ENCODE measurements at places on chromosomes 4 and X.

DNA sequence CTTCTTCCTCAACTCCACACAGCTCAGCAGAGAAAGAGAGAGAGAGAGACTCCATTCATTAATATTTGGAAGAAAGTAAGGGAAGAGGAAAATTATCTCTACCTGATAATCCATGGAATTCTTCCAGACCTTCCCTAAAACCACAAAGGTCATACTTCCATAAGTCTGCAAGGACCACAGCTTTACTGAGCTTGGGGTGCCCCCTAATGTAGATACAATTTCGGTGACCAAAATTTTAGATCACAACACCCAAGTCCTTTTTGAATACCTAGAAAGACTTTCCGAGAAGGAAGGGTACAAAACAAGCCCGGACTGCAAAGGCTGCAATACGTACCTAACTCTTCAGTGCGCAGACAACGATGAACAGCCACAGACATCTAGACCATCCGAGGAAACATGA, 523.9 kb downstream of the GLUD2 start:
- no peak for DNase-seq

- no peak for DNase-seq
Observed at GRCh38 chrX:94576367-94577004, 902.5 kb downstream of the FAM133A start.

DNA sequence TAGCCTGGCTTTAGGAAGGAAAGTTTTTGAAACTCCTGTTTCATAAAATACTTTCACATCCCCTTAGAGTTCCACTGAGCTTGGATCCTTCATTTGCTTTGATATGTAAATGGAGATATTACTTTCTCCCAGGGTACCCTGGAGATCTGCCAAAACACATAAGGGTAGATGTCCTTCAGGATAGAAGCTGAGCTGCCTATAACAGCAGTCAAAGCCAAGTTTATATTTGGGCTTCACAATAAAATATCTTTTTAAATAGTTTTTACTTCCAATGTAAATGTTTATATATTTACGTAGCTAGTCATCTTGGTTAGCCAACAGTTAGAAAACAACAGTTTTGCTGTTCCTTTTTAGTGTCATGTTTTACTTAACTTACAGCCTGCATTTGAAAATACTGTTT, 742.3 kb upstream of the POU3F4 start:
- DNase-seq: no peak

- DNase-seq: peak; percentile 66
Observed at GRCh38 chr4:188550296-188550695, 411.1 kb downstream of the TRIML1 start.

DNA sequence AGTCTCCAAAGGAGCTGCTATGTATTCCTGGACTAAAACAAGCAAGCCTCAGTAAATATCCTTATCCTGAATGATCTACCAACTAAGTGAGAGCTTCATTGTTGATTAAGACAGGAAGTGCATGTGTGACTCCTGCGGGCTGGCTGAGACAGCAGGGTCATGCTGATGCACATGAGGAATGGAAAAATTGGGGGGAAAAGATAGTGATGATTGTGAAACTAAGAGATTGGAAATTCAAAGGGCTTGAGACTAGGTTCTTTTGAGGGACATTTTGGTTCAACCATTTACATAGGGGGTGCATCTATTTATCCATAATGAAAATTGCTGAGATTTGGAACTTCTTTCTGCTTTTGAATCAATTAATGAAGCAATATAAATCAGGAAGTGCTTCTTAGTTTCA, 61.1 kb upstream of the C1QTNF7 start:
- no peak for DNase-seq

GRCh38 chr4:88135356-88135663, 23.1 kb downstream of the ABCG2 start:
- no peak for DNase-seq

GRCh38 chrX:71292669-71293365, 8.7 kb upstream of the ITGB1BP2 start:
- DNase-seq: peak; percentile 78

All from fibroblast of skin of abdomen (primary cell).